Islet precursor cell (in vitro differentiated cells): ENCODE measurements at places on chromosomes 7 and 10.

GRCh38 chr10:73131301-73131700 lies 21.0 kb downstream of the NUDT13 start:
- no peak for DNase-seq

GRCh38 chr10:91271886-91272285 lies 51.4 kb downstream of the PCGF5 start:
- no peak for DNase-seq

- DNase-seq = no peak
Observed at GRCh38 chr10:121516093-121516865, 82.0 kb downstream of the FGFR2 start.

DNA sequence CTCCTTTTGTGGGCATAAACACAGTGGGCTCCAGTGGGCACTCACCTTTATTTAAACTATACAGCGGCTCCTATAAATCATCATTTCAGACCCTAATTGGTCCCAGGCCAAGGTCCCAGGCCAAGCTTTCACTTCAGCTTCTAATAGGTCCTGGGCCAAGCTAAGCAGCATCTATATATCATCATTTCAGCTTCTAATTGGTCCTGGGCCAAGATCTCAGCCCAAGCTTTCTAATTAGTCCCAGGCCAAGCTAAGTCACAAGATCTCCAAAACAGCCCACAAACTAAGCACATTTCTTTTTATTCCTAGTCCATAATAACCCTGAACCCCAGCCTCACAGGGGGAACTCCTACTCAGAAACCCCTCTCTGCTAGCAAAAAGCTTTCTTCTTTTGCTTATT lies 47.1 kb downstream of the ZNF680 start:
- DNase-seq = no peak

GRCh38 chr7:74297516-74298233 lies 8.5 kb downstream of the CLIP2 start:
- peak; percentile 68 for DNase-seq

GRCh38 chr10:1097436-1097835 lies 41.3 kb downstream of the WDR37 start:
- DNase-seq = peak; percentile 40

DNA sequence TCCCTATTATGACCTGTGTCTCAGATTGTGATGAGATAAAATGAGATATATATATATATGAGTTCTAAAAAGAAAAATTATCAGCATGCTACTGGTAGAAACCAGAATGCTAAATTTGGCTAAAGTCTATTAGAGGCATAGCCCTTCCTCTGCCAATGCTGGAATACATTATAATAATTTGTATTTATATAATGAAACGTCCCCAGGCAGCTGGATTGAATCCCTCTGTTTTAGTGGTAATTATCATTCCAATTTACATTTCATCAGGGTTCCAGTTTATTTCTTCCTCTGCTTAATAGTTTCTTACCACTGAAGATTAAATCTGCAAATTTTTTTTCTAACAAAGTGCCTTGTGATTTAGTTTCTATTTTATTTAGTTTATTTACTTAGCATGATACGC lies 71.8 kb upstream of the ABI1 start:
- no peak for DNase-seq

DNA sequence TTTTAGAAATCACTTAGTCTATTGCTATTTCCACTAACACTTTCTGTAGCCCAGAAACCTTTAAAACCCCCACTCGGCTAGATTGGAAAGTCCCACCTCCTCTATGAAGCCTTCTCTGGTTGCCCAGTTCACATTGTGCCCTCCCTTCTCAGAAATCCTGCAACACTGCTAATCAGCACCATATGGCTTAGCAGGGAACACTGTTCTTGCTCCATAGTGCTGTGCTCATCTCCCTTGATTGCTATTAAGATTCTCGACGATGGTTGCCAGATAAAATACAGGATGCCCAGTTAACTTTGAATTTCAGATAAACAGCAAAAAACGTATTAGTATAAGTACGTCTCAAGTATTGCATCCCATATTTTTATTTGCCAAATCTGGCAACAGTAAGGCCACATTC lies 40.1 kb upstream of the XPNPEP1 start:
- DNase-seq = no peak

GRCh38 chr7:24910551-24911212 lies 69.3 kb downstream of the OSBPL3 start:
- no peak for DNase-seq

GRCh38 chr10:113442336-113442735 lies 110.5 kb upstream of the HABP2 start:
- no peak for DNase-seq

DNA sequence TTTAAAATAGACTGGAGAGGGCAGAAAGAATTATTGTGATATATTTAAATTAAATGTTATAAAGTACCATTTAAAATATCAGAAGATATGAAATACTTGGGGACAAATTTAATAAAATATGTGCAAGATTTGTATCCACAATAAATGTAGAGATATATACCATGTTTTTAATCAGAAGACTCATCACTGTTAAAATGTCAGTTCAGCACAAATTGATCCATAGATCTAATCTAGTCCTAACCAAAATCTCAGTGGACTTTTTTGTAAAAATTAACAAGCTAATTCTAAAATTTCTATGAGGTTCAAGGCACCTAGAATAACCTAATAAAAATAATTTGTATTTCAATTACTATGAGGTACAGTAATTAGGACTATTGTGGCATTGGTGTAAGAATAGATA lies 96.4 kb downstream of the CTNNA3 start:
- no peak for DNase-seq

DNA sequence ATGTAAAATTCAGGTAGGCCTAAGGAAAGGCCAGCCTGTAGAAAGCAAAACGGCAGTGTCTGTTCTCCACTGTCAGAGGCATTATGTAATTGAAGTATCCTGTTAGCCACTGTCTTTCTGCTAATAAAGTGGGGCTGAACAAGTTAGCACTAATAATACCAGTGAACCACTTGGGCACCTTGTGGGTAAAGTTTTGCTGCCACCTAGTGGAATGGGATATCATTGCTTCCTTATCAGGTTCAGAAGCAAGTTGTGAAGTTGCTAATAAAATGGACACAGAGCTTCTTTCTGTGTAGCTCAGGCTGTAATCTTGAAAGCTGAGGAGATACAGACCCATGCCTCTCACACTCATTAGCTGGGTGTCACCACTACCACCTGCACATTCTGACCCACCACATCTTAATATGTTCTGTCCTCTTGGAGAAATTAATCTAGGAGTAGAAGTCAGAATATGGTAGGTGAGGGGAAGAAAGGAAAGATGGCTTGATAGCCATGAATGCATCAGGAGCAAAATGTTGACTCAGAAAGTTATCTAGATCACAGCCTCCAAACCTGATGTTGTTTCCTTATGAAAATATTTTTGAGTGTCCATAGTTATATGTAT lies 175.1 kb downstream of the SEPTIN7 start:
- DNase-seq = no peak

GRCh38 chr7:150738591-150739001 lies 1.4 kb downstream of the GIMAP5 start:
- DNase-seq = no peak

DNA sequence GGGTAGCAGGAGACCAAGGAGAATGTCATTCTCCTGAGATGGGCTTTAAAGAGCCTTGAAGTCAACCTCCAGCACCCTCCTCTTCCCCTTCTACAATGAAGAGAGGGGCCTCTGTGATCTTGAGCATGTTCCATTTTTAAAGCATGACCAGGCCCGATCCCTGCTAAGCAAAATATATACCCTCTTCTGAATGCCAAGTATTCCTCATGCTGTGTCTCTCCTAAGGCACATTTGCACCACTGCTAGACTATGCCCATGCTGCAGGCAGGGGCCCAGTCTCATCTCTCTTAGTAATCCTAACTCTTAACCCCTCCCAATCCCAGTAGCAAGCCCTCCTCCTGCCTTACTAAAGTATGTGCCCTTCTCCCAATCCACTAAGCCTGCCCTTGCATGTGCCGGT lies 18.4 kb downstream of the SORBS1 start:
- no peak for DNase-seq

DNA sequence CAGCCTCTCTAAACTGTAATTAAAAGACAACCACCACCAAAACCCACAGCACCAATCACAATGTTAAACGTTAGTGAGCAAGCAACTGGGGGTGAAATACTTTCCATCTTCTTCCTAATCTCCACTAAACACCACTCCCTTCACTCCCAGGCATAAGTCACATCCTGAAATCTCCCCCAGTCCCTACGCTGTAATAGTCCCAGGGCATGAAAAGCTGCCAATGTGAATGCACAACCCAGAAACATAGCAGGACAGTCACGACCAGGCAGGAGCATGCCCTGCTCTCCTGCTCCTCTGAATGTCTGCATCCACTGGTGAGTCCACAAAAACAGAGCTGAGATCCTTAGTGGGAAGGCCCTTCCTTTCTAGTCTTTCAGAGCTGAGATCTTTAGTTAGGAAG lies 288.9 kb downstream of the PARD3 start:
- DNase-seq = no peak

- no peak for DNase-seq
Observed at GRCh38 chr7:12250232-12250631, 39.1 kb downstream of the TMEM106B start.

GRCh38 chr10:18658271-18659124 lies 733 bp upstream of the ARL5B start:
- DNase-seq = no peak

DNA sequence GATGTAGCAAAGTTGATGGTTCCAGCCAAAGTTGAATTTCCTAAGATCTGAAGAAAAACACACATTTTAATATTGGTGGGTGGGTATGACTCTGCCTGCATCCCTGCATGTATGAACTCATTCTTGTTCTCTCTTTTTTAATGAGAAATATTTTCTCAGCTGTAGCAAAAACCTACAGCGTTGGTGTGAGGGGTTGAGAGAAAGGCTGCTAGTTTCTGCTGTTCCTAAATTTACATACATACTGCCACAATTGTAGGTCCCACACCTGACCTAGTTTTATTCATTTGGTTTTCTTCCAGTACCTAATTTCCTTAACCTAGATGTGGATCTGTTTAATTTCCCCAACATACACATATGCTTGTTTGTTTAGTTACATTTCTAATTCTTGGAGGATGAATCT lies 4.6 kb downstream of the AGFG2 start:
- DNase-seq = no peak

- no peak for DNase-seq
Observed at GRCh38 chr10:88097536-88097935, 234.1 kb downstream of the PTEN start.

DNA sequence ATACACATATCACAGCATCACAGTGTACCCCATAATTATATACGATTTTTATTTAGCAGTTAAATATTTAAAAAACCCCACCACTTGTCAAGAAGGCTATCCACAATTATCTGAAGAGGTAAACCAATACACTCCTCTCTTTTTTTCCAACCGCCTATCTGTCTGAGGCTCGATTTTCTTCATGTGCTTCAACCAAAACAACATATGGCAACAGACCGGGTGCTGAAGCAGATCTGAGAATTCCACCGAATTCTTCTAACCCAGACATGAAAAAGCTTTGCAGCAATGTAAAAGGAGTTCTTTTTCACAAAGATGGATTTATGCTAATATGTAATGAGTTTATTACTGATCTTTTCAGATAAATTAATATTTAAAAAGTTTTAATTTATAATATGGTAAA lies 132.4 kb upstream of the RHEB start:
- no peak for DNase-seq

GRCh38 chr7:134505856-134506255 lies 21.5 kb upstream of the AKR1B10 start:
- DNase-seq = no peak

GRCh38 chr7:149733924-149734790 lies 39.2 kb downstream of the ZNF467 start:
- no peak for DNase-seq

- DNase-seq = no peak
Observed at GRCh38 chr7:20200361-20200760, 16.8 kb downstream of the MACC1 start.

- DNase-seq = no peak
Observed at GRCh38 chr10:78849115-78849514, 219.7 kb upstream of the ZMIZ1 start.

GRCh38 chr7:48976253-48976652 lies 51.9 kb downstream of the CDC14C start:
- no peak for DNase-seq

DNA sequence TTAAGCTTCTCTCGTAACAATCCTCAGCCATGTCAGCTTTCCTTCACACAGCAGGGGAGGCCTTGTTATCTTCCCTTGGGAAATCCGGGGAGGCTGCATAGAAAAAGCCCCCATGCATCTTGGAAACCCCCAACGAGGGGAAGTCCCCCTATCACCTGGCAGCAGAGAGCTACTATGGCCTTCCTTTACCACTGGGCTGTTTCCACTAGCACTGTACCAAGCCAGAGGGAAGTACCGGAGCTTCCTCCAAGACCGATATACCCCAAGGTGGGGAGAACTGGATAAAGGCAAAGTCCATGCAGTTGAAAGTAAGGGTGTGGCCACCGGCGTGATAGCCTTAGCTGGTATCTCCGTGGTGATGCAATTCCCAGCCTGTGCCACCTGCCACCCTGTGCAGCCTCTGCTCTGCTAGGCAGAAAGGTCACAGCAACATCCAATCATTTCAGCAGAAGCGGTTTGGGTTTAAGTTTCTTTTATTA lies 4.4 kb upstream of the CLIP2 start:
- DNase-seq = no peak

GRCh38 chr7:114740941-114741340 lies 181.0 kb upstream of the MDFIC start:
- no peak for DNase-seq

- DNase-seq = peak; percentile 85
Observed at GRCh38 chr10:71266147-71266917, 52.7 kb upstream of the SLC29A3 start.

- DNase-seq = no peak
Observed at GRCh38 chr10:31855033-31855432, 73.6 kb downstream of the ARHGAP12 start.

- no peak for DNase-seq
Observed at GRCh38 chr7:74059681-74060588, 23.7 kb upstream of the LIMK1 start.

- no peak for DNase-seq
Observed at GRCh38 chr10:11701451-11702095, 40.6 kb upstream of the ECHDC3 start.

DNA sequence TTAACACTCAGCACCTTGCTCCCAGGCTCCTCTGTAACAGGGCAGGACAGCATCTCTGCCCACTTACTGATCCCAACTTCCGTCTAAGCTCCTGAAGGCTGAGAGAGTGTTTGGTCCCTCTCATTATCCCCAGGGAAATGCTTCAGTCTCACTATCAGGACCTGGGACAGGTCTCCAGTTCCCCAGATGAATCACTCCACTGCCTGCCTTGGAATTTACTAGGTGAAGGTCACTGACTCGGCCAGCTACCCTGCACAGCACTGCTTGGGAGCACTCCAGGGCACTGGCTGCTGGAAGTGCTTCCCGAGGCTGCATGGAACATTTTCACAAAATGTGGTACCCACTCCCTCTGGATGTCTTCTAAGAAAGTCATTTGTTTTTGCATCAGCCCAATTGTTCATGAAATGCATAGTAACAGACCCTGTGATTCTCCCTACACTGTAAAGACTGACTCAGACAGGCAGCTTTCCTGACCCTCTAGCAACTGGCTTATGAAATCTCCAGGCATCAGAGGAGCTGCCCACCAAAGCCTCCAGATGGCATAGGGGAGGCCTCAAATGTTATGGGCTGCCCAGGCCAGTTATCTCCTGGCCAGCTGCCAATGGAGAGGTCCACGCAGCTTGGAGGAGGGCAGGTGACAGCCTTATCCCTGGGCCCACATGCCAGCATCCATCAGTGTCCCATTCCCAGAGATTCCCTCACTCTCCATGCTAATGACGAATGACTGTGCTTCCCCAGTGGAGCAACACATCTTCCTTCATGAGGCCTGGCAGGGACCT lies 89.1 kb downstream of the GFRA1 start:
- peak; percentile 87 for DNase-seq

- DNase-seq = no peak
Observed at GRCh38 chr10:10520491-10521385, 496.9 kb upstream of the CELF2 start.
